Left ventricle myocardium inferior (tissue), 1 donor: ENCODE measurements at places on chromosomes 4 and X.

DNA sequence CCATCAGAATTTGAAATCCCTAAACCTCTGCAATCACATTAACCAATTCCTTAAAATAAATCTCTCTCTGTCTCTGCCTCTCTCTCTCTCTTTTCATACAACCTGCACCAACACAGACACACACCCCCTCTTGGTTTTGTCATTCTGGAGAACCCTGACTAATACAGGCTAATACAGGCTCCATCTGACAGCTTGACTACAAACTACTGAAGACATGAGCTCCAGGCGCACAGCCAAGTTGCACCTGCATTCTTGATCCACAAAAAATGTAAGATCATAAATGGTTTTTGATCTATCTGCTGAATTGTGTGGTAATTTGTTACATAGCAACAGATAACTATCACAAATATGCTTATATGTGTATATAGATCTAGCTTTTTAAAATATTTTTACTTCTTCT is 2414.2 kb downstream of the PCDH7 start:
- no peak for DNase-seq

GRCh38 chr4:166594326-166594946 is 639.9 kb downstream of the SPOCK3 start:
- DNase-seq, result no peak

DNA sequence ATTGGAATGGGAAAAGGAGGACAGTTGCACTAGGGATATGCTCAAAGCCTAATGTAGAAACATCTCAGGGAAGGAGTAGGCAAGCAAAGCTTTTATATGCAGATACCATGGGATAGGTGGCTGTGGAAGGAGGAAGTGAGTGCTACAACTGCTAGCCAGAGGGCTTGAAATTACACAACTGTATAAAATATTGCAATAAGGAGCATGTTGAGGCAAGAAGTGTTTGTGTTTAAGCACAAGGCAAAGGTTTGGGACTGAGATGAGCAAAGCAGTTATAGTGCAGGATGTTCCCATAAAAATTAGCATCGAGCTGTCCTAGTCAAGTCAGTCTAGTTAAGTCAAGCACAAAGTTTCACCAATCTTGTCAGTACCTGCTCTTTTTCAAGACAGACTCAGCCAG is 35.6 kb upstream of the DCAF8L1 start:
- no peak for DNase-seq

GRCh38 chrX:141468940-141469339 is 115.6 kb downstream of the SPANXA1 start:
- no peak for DNase-seq

DNA sequence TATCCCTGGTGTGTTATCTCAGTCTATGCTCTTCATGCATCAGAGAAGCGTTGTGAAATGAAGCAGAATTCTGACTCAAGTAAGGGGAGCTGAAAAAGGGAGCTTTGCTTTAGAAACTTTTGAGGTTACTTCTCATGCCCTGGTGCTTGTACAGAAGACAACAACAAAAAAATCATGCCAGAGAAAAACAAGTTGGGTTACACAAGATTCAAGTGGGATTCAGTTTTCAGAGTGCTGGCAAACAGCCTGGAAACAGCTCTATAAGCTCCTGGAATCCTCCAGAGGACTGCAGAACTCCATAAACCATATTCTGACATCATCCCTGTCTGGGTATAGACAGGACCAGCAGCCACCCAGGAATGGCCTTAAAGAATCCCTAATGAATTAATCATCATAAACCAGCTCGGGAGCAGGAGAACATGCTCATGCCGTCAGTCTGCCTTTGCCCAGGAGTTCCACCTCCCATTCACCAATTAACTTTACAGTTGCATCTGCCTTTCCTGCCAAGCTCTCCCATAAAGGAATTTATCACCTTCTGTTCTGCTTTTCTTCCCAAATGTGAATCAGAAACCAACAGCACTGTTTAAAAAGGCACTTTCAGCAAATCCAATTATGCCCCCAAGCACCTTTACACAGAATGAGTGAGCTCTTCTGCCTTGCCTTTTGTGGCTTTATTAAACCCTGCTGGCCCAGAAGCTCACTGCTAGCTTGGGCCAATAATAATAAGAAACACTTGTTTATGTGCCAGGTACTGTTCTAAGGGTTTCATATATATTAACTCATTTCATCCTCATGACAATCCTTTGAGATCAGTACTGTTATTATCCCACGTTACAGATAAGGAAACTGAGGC is 54.5 kb upstream of the FBXW7 start:
- DNase-seq, result no peak

- DNase-seq, result no peak
Measured at GRCh38 chr4:86043755-86044592, 315.9 kb downstream of the MAPK10 start.

GRCh38 chrX:11266573-11267003 is 26.6 kb upstream of the AMELX start:
- DNase-seq, result no peak

DNA sequence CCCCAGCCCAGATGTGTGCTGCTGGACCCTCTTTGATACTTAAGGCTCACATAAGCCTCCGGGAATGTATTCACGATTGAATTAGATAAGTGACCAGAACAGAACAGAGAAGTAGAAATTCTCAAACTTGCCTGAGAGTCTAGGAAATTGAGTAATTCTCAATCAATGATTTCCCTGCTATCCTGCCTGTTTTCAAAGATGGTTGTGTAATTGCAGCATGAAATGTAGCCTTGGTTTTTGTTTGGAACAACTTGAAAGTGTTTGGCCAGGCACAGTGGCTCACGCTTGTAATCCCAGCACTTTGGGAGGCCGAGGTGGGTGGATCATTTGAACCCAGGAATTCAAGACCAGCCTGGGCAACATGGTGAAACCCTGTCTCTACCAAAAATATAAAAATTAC is 41.2 kb downstream of the TNIP2 start:
- DNase-seq, result no peak

DNA sequence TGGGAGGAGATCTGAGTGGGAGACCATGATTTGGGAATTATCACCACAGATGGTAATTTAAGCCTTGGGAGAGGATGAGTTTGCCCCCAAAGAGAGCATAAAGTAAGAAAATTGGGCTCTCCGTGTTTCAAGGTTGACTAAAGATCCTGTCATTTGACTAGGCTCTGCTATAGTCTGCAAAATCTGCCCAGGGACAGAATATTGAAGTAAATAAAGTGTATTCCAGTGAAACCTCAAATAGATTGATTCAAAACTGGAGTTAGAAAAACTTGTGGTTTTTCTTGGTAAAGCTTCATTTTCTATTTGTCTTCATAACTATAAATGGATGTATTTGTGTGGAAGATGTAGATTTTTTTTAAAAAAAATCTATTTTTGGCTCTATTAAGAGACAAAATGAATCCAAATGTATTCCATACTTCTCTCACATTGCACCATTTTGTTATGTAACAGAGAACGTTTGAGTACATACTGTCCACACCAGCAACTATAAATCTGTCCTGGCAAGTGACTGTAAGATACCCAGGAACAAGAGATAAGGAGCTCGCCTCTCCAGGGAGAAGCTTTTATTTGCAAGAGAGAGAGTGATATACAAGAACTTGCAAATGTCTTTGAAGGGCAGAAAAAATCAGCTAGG is 170.2 kb downstream of the CBR4 start:
- DNase-seq, result no peak

- no peak for DNase-seq
Measured at GRCh38 chrX:64202808-64203325, 2.6 kb downstream of the AMER1 start.

GRCh38 chr4:32135642-32136041 is 1415.5 kb downstream of the PCDH7 start:
- DNase-seq, result no peak

DNA sequence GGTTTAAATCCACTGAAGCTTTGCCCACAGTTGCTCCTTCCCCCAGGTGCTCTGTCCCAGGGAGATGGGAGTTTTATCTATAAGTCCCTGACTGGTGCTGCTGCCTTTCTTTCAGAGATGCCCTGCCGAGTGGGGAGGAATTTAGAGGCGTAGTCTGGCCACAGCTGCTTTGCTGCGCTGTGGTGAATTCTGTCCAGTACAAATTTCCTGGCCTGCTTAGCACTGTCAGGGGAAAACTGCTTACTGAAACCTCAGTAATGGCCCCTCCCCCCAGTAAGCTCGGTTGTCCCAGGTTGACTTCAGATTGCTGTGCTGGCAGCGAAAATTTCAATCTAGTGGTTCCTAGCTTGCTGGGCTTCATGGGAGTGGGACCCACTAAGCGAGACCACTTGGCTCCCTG is 40.1 kb downstream of the UGT2B17 start:
- DNase-seq, result no peak

DNA sequence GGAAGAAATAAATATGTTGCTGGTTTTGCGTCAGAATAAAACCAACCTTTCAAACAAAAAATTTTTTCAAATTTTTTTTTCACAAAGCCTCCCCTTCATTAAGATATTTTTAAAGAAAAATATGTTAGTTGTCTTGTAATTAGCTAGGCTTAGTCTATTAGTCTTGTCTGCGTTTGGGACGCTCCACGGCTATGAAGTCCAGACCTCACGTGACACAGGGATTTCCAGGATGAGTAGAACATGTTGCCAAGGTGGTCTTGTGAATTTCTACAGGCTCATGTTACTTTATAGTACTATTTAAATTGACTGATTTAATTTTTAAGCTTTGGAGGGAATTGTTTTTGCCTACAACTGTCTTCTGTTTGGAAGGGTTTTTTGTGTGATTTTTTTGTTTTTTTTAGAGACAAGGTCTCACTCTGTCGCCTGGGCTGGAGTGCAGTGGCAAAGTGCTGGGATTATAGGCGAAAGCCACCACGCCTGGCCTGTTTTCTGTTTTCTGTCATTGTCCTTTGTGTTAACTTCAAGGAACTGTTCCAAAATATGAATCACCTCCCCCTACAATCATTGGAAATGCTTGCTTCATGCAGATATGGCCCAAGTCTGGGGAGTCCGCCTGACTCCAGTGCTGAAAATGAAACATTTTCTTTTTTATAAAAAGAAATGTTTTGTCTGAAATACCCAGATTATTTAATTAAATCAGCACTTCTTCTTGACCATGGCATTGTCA is 26.2 kb downstream of the TMEM144 start:
- DNase-seq, result no peak

DNA sequence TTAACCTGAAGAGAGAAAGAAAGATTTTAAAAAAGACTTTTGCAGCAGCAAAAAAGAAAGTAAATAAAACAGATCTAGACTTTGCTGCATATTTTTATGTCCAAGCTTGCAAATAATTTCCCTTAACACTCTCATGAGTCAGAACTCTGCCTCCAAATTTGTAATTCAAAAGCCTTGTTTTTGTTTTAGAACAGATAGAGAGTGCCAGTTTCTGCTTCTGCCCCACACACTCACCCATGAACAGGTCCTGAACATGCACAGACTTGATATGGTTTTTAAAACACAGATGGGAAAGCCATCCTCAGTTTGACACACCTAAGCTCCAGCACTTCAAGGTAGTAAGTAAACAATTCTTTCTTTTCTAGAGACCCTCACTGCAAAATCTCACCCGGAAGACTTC is 39.7 kb upstream of the VCX3B start:
- no peak for DNase-seq

DNA sequence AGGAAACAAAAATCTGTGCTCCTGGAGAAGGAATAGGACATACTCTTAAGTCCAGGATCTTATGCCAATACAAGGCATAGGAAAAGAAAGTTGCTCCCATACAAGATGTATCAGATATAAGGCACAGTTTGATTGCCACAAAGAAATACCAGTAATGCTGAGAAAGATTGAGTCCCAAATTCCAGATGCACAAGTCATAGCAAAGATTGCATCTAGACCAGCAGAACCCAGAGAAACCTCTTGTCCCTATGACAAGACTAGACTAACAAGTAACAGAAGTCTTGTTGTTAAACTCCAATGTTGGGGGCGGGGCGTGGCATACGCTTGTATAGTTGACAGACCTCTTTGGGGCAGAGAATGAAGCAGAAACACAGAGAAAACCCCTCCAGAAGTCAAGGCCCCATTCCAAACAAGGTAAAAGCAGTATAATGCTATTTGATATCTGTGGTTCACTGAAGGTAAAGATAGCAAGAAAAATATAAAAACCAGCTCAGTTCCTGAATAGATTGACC is 671.5 kb upstream of the GRIA3 start:
- no peak for DNase-seq

- peak; percentile 32 for DNase-seq
Measured at GRCh38 chr4:74117024-74117534, 18.1 kb upstream of the CXCL2 start.

GRCh38 chr4:25953740-25954139 is 39.7 kb downstream of the SMIM20 start:
- no peak for DNase-seq

DNA sequence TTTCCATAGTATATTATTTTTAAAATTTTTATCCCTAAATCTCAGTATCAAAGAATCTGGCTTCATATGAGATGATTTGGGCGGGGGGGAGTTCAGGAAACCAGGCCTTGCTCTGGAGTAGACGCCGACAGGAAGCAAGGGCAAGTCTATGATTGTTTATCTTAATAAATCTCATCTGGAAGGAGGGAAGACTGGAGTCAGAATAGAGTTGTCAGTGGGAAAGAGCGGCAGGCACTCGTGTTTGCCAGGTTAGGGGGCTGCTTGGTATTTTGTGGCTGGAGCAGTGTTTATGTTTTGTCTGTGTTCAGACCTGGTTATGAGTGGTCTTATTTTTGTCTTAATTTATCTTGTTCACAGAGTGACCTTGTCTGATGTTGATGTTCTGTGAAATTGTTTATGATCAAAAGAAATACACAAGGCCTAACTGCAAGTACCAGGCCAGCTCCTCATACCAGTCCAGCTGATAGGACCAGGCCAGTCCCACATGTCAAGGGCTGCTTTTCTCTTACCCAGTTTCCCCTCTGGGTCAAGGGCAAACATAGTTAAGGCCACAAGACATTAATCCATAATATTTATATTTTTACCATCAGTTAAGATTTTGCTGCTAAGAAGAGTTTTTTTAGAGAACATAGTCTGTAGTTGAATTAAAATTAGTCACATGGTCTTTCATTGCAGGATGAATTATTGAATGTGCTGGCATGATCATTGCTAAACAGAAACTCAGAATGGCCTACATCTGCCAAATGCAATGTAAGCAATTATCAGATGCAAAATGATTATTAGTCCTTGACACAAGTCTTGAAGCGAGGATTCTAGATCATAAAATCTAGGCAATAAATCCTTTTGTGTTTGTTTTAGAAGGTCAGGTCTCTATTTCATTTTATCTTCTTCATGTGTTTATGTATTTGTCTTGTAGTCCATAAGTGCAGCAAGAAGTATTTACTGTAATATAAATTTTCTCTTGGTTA is 176.5 kb downstream of the GASK1B start:
- no peak for DNase-seq

- peak; percentile 15 for DNase-seq
Measured at GRCh38 chrX:20265726-20266681, 705 bp downstream of the RPS6KA3 start.

DNA sequence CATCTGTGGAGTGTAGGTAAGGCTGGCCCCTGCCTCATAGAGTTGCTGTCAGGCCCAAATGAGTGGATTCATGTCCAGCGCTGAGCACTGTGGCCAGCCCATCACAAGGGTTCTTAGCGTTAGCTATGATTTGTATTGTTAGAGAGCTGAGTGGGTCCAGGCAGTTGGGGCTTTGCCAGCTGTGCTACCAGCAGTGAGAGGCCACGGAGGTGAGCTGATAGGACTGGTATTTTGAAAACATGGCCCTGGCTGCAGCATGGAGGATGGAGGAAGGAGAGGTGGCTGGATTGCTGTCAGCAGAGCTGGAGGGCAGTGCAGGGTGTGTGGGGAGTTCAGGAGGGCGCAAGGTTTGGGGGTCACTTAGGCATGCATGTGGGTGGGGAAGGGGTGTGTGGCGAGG is 69.8 kb downstream of the PSAPL1 start:
- DNase-seq, result peak; percentile 56

- DNase-seq, result no peak
Measured at GRCh38 chrX:40078489-40079227, 19.1 kb downstream of the BCOR start.

GRCh38 chr4:184399512-184399908 is 74.8 kb downstream of the IRF2 start:
- no peak for DNase-seq

GRCh38 chr4:76215077-76215476 is 1.5 kb upstream of the SCARB2 start:
- DNase-seq, result no peak
